B cell (primary cell): ENCODE measurements at places on chromosomes 13 and 19. TPM values are rescaled to one million over a fixed set of nuclear protein-coding genes. Genes with fewer than 3 reads are reported as not detected.

ZNF285 gene
- 7.6 and 7.9 TPM in 2 replicates for total RNA-seq

CATSPERD gene
- total RNA-seq: not detected in 2 replicates

- H3K27me3 ChIP-seq: no peaks in the 10 kb centered on the region
- H3K36me3 ChIP-seq: no peaks in the 10 kb centered on the region
- no peak for DNase-seq
- H3K4me3 ChIP-seq: no peak overlapping the region
- H3K4me1 ChIP-seq: no peaks in the 10 kb centered on the region
Measured at GRCh38 chr13:59416561-59416960, 747.2 kb downstream of the DIAPH3 start.

- peaks cover 31% of the 10 kb centered on the region for H3K36me3 ChIP-seq
- DNase-seq: no peak
- no peaks in the 10 kb centered on the region for H3K27me3 ChIP-seq
- no peak overlapping the region for H3K4me3 ChIP-seq
- peak overlapping the region; percentile 12 for H3K27ac ChIP-seq
Measured at GRCh38 chr13:30652746-30653386, 35.1 kb downstream of the USPL1 start.

DNA sequence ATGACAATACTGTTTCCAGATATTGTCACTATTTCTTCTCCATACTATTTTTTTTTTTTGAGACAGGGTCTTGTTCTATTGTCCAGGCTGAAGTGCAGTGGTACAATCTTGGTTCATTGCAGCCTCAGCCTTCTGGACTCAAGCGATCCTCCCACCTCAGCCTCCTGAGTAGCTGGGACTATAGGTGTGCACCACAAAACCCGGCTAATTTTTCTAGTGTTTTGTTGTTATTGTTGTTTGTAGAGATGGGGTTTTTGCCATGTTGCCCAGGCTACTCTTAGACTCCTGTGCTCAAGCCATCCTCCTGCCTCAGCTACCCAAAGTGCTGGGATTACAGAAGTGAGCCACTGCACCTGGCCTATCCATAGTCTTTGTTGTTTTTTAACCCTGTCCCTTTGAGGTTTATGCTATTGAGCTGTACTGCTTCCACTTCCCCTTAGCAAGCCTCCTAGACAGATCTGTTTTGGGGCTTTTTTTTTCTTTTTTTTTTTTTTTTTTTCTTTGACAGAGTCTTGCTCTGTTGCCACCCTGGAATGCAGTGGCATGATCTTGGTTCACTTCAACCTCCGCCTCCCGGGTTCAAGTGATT is 27.6 kb upstream of the MAP3K10 start:
- H3K36me3 ChIP-seq: no peaks in the 10 kb centered on the region
- H3K27me3 ChIP-seq: no peaks in the 10 kb centered on the region
- no peak overlapping the region for H3K4me3 ChIP-seq
- DNase-seq: peak; percentile 61
- peaks cover 27% of the 10 kb centered on the region for H3K4me1 ChIP-seq
- H3K27ac ChIP-seq: peak overlapping the region; percentile 63

GRCh38 chr19:46674416-46675178 is 13.6 kb upstream of the DACT3 start:
- H3K4me1 ChIP-seq: no peaks in the 10 kb centered on the region
- DNase-seq: no peak
- no peaks in the 10 kb centered on the region for H3K36me3 ChIP-seq
- no peaks in the 10 kb centered on the region for H3K27me3 ChIP-seq
- no peak overlapping the region for H3K4me3 ChIP-seq
- no peak overlapping the region for H3K27ac ChIP-seq

DNA sequence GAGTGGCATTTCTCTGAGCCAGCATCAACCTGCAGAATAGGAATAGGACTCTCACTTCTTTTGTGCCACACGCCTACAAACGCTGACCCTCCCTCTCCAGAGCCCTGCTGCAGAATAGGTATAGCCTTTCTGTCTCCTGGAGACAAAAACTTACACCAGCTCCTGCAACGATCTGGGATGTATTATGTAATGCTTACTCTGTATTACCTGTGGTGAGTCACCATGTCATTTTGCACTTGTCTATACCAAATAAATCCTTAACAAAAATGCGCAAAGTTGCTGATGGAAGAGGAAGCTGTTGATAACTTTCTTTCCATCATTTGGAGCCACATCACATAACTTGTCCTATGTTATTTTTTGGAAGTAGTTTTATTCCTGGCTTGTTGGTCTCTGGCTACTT is 155.8 kb upstream of the FNDC3A start:
- no peaks in the 10 kb centered on the region for H3K27me3 ChIP-seq
- no peaks in the 10 kb centered on the region for H3K4me1 ChIP-seq
- H3K27ac ChIP-seq: no peak overlapping the region
- no peak overlapping the region for H3K4me3 ChIP-seq
- H3K36me3 ChIP-seq: no peaks in the 10 kb centered on the region

DNA sequence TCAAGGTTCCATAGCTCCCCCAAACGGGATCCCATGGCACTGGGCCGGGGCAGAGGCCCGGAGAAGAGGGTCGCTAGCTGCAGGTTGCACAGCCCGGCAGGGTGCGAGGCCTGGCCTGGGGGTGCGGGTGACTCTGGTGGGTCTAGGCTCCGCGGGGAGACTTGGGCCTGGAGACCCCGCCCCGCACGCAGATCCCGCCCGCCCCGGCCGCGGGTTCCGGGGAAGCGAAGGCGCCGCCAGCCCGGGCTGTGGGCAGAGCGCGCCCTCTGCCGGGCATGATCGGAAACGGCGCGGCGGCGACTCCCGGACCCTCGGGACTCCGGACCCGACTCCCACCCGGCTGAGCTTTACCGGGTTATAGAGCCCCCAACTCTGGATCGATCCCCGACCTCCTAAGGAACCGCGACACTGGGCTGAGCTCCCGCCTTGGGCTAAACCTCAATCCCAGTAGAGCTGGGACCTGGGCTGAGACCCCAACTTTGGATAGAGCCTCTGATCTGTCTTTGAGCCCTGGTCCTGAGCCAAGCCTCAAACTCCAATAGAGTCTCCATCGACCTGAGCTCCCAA is 3.1 kb upstream of the TNFAIP8L1 start:
- H3K27ac ChIP-seq: no peak overlapping the region
- H3K36me3 ChIP-seq: no peaks in the 10 kb centered on the region
- no peaks in the 10 kb centered on the region for H3K27me3 ChIP-seq
- H3K4me3 ChIP-seq: peak overlapping the region; percentile 76
- peaks cover 26% of the 10 kb centered on the region for H3K4me1 ChIP-seq

DNA sequence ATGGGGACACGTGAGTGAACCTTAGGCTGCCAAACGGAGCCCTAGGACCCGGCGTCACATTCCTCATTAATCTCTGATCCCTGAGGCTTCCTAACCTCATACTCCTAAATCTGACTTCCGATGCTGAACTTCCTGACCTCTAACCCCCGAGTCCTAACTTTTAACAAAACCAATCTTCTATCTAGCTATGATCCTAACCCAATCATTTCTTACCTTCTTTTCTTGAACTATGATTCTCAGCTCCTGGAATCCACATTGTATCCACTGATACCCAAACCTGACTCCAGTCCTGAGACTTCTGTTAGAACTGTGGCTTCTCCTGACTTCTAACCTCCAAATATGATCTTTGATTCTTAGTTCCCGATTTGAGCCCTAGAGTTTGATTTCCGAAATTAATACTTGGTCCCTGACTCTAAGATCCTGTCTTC is 447 bp downstream of the NFKBIB start:
- peaks cover 20% of the 10 kb centered on the region for H3K4me1 ChIP-seq
- H3K27ac ChIP-seq: peak overlapping the region; percentile 99
- peaks cover 12% of the 10 kb centered on the region for H3K36me3 ChIP-seq

GRCh38 chr13:111384441-111385182 is 64.2 kb downstream of the TEX29 start:
- H3K27me3 ChIP-seq: no peaks in the 10 kb centered on the region
- no peak overlapping the region for H3K27ac ChIP-seq
- DNase-seq: no peak
- H3K4me1 ChIP-seq: no peaks in the 10 kb centered on the region
- H3K36me3 ChIP-seq: no peaks in the 10 kb centered on the region
- no peak overlapping the region for H3K4me3 ChIP-seq

ZNF324B gene
- total RNA-seq: 15.0 and 17.4 TPM in 2 replicates

NLRP4 gene
- total RNA-seq: 0.15 and 0.19 TPM in 2 replicates

- H3K27me3 ChIP-seq: no peaks in the 10 kb centered on the region
- no peak overlapping the region for H3K27ac ChIP-seq
- H3K36me3 ChIP-seq: no peaks in the 10 kb centered on the region
- no peaks in the 10 kb centered on the region for H3K4me1 ChIP-seq
- no peak overlapping the region for H3K4me3 ChIP-seq
Measured at GRCh38 chr13:75724752-75725517, 88.8 kb downstream of the LMO7 start.

DNA sequence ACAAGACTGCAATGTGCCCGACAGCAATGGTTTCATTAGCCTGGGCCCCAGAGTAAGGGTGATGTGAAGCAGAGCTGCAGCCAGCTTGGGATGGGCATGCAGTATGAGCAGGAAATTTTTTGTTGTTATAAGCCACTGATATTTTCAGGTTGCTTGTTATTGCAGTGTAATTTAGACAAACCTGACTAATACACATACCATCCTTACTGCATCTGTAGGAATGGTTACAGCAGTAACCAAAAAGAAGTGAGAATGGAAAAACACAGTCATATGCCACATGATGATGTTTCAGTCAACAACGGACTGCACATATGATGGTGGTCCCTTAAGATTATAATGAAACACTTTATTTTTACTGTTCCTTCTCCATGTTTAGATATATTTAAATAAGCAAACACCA is 8.6 kb upstream of the POMP start:
- H3K4me3 ChIP-seq: no peak overlapping the region
- no peaks in the 10 kb centered on the region for H3K27me3 ChIP-seq
- no peak for DNase-seq
- H3K4me1 ChIP-seq: no peaks in the 10 kb centered on the region
